Right kidney (tissue), 9 donors: ENCODE measurements at places on chromosomes 7 and 10.

DNA sequence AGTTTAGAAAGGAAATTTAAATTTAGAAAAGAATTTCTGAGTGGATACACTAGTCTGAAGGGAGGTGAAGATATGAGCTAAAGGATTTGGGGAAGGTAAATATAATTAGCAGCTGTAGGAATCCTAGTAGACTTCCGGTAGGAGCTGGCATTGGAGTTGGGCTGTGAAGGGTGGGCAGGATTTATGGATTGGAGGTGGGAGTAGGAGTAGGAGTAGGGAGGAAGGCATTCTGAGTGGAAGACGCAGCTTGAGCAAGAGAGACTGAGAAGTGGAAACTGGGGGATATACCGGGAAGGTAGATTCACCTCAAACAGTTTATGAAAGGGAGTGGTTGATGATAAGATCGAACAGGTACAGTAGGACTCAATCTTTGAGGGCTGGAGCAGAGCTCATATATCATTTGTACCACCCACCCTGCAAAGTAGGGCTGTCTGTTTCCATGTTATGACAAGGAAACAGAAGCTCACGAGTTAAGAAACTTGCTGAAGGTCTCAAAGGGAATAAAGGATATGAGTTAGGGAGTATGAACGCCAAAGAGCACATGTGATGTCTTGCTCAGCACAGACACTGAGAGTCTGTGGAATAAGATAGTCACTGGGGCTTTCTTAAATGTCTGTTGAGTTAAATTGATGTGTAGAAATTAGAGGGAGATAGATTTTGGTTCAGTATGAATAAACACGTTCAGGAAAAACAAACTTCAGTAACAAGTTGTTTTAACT is 81.6 kb downstream of the RPS24 start:
- DNase-seq: peak; percentile 33

DNA sequence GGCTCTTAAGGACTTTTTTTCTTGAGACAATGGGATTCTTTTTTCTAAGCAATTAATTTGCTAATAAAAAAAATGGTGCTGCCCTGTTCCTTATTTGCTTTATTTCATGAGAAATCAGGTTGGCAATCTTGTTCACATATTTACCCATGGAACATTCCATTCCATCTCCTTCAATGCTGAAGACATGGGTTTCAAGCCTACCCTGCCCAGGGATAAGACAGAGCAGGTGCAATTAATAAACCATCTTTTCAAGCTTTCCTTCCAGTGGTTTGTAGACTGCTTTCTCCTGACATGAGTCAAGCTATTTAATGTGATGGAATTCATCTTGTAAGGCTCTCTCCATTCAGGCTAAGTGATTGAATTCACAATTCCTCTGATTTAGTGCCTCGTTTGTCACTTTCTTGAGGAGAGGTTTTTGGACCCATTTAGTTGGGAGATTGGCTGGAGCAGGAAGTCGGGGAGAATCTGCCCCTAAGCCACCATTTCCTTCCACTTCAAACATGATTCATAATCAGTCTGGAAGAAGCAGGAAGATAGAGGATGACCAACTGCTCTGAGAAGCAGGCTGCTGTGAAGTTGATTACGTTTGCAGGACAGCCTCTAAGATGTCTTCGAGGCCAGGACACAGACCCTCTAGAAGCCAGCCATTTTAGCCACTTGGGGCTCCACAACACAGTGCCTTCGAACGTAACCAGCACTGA is 552.4 kb upstream of the GALNT17 start:
- no peak for DNase-seq

- no peak for DNase-seq
Measured at GRCh38 chr7:96579119-96579518, 130.5 kb downstream of the SEM1 start.

DNA sequence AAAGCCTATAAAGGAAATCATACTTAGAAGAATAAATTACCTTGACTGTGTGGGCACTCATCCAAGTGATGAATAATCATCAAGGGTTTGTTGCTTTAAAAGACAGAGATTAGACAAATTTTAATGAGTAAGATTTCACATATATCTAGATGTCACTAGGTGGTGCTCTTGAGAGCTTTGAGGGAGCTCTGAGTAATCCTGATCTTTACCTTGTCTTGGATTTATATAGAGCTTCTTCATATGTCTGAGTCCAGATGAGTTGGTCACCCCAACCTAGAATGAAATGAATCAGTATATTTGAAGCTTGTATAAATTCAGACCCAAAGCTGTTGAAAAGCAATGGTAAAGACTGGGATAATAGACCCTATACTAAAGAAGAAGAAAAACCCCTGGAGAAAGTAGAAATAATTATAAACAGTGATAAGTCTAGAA is 3.7 kb downstream of the AGR2 start:
- DNase-seq: no peak

GRCh38 chr7:150983893-150984368 is 5.8 kb upstream of the KCNH2 start:
- DNase-seq: peak; percentile 51
